ENCODE measurements at places on chromosomes 12 and 14.

- no peak for DNase-seq
These were observed 179.2 kb upstream of the PDE3A start for GRCh38 chr12:20188930-20189653.

DNA sequence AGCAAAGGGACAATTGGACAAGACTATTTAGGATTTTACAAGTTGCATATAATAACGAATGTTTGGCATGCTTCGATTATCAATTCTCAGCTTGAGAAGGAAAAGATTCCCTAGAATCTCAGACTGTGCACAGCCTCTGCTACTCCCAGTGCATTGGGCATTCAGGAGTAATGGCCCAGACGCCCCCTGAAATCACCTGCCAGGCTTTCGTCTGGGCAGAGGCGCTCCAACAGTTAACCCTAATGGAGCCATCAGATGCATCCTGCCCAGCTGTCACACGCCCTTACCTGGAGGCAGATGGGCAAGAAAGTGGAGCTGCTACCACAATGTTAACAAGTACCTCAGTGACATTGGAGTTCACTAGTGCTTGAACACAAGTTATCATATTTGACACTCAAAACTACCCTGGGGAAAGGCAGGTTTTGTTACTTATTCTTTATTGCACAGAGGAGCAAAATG lies 927 bp upstream of the LRP6 start:
- DNase-seq, result no peak

DNA sequence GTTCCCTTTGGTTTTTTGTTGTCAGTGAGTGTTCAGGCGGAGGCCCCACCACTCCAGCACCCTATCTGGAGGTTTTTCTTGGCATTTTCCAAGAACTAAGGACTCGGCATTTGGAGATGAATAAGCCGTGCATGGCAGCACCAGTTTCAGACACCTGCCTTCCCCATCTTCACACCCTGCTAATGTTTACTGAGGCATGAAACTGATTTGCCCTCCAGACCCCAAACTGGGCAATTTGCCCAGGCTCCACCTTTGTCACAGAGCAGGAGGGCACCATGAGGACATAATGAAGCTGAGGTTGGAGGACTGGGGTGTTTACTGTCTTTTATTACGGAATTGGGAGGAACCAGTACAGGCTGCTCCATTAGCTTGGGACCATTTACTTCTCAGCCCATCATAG lies 113.4 kb downstream of the LGMN start:
- no peak for DNase-seq

DNA sequence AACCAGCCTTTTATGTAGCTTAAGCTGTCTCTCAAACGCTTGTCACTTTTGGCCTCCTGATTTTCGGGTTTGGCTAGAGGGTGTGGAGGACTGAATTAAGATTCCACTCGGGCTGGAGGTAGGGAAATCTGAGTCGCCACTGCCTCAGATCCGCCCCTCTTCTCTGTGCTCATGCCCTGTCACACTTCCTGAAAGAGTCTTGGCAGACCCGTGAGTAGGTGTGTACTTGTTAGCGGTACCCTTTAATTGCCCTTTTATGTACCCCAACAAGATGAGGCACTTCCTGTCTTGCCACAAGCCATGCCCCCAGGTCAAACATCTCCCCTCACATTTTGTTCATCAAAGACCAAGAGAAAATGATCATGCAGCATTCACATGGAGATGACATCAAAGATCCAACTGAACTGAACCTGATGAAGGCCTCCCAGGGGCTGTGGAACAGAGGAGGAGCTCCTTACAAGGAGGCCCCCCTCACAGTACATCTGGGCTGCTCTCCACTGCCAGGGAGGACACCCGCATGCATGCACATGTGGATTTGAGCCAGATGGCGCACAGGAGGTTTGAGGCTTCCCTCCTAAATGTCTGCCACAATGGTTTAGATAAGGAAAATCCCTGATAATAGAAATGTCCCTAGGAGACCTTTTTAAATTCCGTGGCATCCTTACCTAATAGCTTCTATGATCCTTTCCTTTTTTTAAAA lies 86.5 kb upstream of the CDKN3 start:
- no peak for DNase-seq

- DNase-seq, result no peak
These were observed 2.6 kb upstream of the WNT10B start for GRCh38 chr12:48973941-48974673.

GRCh38 chr12:58794859-58795258 lies 125.4 kb downstream of the LRIG3 start:
- no peak for DNase-seq

GRCh38 chr12:79618848-79619404 lies 71.8 kb downstream of the PAWR start:
- no peak for DNase-seq

DNA sequence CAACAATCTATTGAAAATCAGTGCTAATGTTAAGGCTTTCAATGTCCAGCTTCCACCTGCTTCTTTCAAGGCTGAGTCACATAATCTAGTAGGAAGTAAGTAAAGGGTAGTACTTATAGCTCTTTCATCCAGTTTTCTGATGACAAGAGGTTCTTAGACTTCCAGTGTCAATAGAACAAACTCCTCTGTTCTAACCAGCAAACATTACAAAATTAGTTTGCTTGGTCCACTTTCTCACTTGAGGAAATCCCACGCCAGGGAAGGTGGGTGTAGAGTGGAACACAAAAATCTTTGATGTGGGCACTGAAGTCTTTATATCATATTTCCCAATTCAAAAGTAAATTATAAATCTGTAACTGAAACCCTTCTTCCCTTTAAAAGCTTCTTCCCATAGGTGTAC lies 2.6 kb downstream of the NPC2 start:
- DNase-seq, result no peak

DNA sequence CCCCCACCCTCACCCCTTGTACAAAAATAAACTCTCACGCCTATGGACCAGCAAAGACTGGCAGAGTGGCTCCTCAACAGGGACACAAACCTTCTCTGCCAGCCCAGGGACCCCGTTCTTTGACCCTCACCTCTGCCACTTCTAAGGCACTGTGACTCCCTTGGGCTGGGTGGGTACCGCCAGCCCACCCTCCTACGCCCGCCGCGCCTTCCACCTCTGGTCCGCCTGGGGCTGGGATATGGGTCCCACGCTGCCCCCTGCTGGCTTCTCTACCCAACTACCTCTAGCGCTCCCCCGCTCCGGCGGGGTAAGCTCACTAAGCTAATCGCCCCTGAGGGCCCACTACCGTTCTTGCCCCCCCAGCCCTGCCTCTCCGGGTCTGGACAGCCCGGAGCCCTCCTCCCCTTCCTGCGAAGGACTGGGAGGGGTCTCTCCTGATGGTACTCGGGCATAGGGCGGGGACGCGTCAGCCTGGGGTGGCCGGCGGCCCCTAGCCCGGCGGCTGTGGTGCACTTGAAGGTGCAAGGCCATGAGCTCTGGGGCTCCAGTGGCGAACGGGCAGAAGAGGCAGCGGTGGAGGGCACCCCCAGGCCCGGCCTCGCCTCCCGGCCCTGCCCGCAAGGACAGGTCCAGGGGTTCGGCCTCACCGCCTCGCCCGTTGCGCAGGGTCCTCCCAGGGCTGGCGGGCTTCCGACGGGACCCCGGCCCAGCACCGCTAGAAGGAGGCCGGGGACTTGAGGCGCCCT lies 8.1 kb downstream of the ZNF219 start:
- DNase-seq, result no peak

DNA sequence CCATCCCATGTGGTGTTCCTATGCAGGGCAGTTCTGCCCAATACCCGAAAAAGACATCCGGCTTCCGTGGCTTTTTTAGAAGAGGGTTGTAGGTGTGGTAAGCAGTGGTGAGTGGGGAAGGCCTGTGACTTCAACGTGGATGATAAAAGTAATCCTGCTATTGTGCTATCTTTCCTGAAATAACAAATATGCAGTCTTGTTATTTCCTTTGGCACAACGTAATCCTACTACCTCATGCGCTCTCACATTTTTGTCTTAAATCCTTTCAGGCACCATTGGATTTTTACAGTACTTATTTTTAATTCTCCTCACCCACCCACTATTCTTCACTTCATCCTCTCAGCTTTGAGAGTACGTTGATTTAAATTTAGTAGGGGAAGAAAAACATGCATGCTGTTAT lies 96.8 kb downstream of the IPO8 start:
- no peak for DNase-seq

DNA sequence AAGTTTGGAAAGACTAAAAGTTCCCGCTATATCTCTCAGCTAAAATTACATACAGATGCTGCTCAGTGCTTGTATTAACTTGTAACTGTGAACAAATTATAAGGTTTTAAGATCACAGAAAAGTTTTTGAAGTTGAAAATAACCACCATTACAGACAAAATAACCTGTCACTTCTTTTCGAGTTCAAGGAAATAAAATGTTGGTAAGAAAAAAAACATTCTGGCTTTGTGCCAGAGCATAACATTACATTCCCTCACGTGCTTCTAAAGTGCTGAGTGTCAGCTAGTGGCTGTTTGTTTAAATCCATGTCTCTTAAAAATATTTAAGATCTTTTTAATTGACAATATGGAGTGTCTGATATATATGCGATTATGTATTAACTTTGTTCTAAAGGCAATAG lies 27.2 kb upstream of the ADAMTS20 start:
- no peak for DNase-seq

DNA sequence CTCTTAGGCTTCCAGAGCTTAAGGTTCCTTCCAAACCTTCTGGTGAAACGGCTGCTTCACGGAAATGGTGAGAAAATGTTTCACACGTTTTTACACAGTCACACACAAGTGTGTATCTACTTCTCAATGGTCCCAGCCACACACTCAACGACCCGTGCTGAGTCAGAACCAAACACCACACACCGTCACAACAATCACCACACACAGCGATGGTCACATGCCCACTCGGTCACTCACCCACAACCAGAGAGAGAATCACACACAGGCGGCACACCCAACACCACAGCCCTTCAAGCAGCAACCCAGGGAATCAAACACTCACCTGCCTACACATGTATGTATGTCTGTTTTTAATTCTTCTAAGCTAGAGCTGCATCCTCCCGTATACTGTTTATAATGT lies 12.6 kb upstream of the PLEKHD1 start:
- no peak for DNase-seq

DNA sequence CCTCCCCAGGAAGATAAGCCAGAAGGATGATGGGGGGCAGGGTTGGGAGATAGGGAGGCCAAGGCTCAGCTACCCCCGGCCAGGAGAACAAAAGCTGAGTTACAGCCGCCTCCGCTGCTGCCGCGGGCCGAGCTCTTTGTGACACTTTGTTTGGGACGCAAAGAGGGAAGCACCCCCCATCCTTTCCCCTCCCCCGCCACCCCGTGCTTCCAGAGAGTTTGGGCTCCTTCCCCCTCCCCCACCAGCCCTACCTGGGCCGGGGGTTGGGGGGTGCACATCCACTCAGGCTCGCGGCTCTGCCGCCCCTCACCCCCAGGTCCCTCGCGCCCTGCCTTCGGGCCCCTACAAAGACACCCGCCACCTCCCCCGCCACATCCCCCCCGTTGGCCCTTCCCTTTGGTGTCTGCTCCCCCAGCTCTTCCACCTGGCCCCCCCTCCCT lies 799 bp downstream of the ZNF219 start:
- no peak for DNase-seq

GRCh38 chr12:122171399-122171798 lies 2.6 kb downstream of the IL31 start:
- DNase-seq, result no peak

DNA sequence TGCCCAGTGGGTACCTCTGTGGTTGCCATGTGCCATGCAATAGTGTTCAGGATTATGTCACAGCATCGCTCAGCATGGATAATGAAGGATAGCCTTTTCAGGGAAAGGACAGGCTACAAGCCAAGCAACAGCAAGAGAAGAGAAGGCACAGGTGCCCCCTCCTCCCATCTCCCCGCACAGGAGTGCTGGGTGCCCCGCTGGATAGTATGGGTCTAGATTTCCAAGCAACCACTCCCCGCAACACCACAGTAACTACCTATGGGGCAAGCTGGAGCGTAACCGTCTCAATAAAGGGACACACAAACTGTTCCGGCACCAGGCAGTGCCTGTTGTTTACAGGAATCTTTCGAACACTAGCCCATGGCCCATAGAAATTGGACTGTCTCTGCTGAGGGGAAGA lies 222.2 kb downstream of the ITPR2 start:
- DNase-seq, result no peak

DNA sequence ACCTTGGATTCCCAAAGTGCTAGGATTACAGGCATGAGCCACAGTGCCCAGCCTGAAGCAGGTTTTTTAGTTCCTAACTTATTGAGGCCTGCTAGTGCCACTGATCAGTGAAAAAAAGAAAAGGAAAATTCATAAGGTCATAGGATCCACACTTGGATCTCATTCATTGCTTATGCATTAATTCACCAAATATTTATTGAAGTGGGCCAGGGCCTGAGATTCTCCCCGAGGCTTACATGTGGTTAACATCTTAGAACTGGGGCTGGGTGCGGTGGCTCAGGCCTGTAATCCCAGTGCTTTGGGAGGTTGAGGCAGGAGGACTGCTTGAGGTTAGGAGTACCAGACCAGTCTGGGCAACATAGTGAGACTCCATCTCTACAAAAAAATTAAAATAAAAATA lies 29.5 kb upstream of the MAP1LC3B2 start:
- DNase-seq, result no peak

DNA sequence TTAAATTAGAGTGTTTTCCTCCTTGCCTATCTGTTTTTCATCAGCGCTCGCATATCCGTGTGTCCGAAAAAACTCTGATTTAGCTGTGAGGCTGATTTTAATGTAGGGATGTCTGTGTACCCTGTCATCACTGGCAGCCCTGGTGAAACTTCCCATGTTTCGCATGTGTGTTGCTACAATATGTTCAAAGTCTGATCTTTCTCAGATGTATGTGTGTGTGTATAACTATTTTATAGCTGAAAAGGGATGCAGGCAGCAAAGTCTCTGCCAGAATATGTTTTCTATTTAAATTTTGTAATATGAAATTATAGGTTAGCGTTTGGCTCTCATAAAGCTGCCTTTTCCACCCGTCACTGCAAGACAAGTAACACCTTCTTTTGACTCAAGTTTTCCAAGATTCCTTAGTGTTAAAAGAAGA lies 154.8 kb downstream of the TMTC2 start:
- DNase-seq, result no peak

- DNase-seq, result no peak
These were observed 9.9 kb downstream of the SAV1 start for GRCh38 chr14:50658203-50658602.

DNA sequence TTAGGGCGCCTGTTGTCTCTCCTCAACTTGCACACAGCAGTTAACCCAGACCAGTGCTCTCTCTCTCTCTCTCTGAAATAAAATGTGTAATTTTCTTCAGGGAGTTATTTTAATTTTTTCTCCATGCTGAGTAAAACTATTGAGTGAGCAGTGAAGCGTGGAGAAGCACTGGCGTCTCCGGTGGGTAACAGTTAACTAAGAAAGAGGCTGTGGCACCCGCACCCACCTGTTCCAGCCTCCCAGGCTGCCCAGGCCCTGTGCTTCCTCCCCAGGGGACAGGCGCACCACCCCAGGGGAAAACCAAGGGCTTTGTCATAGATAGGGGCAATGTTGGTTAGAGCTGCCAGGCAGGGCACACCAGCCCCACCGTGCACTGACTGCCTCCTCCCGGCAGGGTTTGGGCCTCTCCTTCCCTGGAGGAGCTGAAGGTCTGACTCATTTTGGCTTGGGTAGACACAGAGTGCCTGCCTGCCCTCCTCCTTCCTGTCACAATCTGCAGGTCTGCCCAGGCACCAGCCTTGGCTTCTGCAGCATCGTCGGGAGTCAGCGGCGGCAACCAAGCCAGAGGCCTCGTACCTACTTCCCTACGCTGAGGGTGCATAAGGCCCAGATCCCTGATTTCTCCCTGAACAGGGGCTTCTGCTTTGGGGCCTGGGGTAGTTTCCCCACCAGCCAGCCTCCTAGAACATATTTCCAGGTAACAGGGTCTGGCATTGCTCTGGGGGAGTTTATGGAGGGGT lies 3.9 kb downstream of the HOXC5 start:
- no peak for DNase-seq

- no peak for DNase-seq
These were observed 2.7 kb upstream of the BEST3 start for GRCh38 chr12:69701826-69702225.
